WTC11 (cell line): ENCODE measurements at places on chromosomes 13 and 19. TPM values are rescaled to one million over a fixed set of nuclear protein-coding genes. Genes with fewer than 3 reads are reported as not detected.

CEACAM6 gene
- total RNA-seq = 0.37 to 0.53 TPM (median 0.41 TPM) in 3 replicates

MYO1F gene
- total RNA-seq = 2.8 to 3.3 TPM (median 3.2 TPM) in 3 replicates

EDDM13 gene
- total RNA-seq = not detected in 3 replicates

GPR42 gene
- not detected in 3 replicates for total RNA-seq

RXFP2 gene
- total RNA-seq = not detected in 3 replicates

PSG1 gene
- not detected in 3 replicates for total RNA-seq

SOX21 gene
- 6.4 to 11.4 TPM (median 6.4 TPM) in 3 replicates for total RNA-seq

FCHO1 gene
- total RNA-seq = 22.8 to 26.8 TPM (median 25.1 TPM) in 3 replicates

CYP2A6 gene
- total RNA-seq = 0.25 to 0.80 TPM (median 0.28 TPM) in 3 replicates

DACH1 gene
- 0.31 to 0.39 TPM (median 0.37 TPM) in 3 replicates for total RNA-seq

FOXA3 gene
- total RNA-seq = 20.7 to 24.6 TPM (median 24.2 TPM) in 3 replicates

OVOL3 gene
- total RNA-seq = not detected in 3 replicates

CRLF1 gene
- total RNA-seq = 36.4 to 55.8 TPM (median 51.4 TPM) in 3 replicates

ATP4A gene
- total RNA-seq = 0.59 to 1.2 TPM (median 1.1 TPM) in 3 replicates

TMC4 gene
- total RNA-seq = 9.3 to 14.7 TPM (median 13.8 TPM) in 3 replicates

SIGLEC7 gene
- total RNA-seq = not detected in 3 replicates

KLK2 gene
- total RNA-seq = 0.18 to 0.46 TPM in 2 of 3 replicates, not detected in the other

GPR12 gene
- total RNA-seq = 0.07 to 0.09 TPM in 2 of 3 replicates, not detected in the other

ZNF296 gene
- total RNA-seq = 13.4 to 14.8 TPM (median 13.8 TPM) in 3 replicates

SULT2A1 gene
- total RNA-seq = 0.18 to 0.32 TPM (median 0.31 TPM) in 3 replicates

ZNF571 gene
- total RNA-seq = 3.9 to 5.1 TPM (median 4.4 TPM) in 3 replicates

KLF12 gene
- total RNA-seq = 7.7 to 8.5 TPM (median 8.3 TPM) in 3 replicates

KANK3 gene
- total RNA-seq = 7.8 to 8.0 TPM (median 8.0 TPM) in 3 replicates

CCDC9 gene
- total RNA-seq = 30.4 to 37.7 TPM (median 33.0 TPM) in 3 replicates

NLRP11 gene
- not detected in 3 replicates for total RNA-seq

DACT3 gene
- 1.8 to 1.9 TPM (median 1.8 TPM) in 3 replicates for total RNA-seq

OR7C1 gene
- total RNA-seq = not detected in 3 replicates

ALDH16A1 gene
- total RNA-seq = 44.3 to 53.6 TPM (median 52.6 TPM) in 3 replicates

PSG2 gene
- not detected in 3 replicates for total RNA-seq

GRK1 gene
- total RNA-seq = 0.11 to 0.21 TPM (median 0.17 TPM) in 3 replicates

RPL18 gene
- total RNA-seq = 1,712 to 1,987 TPM (median 1,909 TPM) in 3 replicates

CEACAM3 gene
- total RNA-seq = not detected in 3 replicates

NLRP7 gene
- 4.1 to 6.8 TPM (median 5.0 TPM) in 3 replicates for total RNA-seq

NXNL1 gene
- total RNA-seq = not detected in 3 replicates

PABPC3 gene
- 0.35 to 0.39 TPM (median 0.39 TPM) in 3 replicates for total RNA-seq

KLHL1 gene
- total RNA-seq = not detected in 3 replicates

TMIGD2 gene
- total RNA-seq = 0.55 to 1.0 TPM (median 0.94 TPM) in 3 replicates

CNFN gene
- 9.6 to 14.8 TPM (median 11.5 TPM) in 3 replicates for total RNA-seq

SLITRK5 gene
- 3.4 to 4.0 TPM (median 3.7 TPM) in 3 replicates for total RNA-seq

RFPL4AL1 gene
- total RNA-seq = not detected in 3 replicates

FCER2 gene
- total RNA-seq = 0.37 to 0.48 TPM (median 0.46 TPM) in 3 replicates

TINCR gene
- total RNA-seq = 0.60 to 0.85 TPM (median 0.76 TPM) in 3 replicates

METTL21C gene
- not detected in 3 replicates for total RNA-seq
